MG63 (cell line): ENCODE measurements at places on chromosomes 6 and 20. TPM values are rescaled to one million over a fixed set of nuclear protein-coding genes. Genes with fewer than 3 reads are reported as not detected.

Gene DDX27
- 67.0 and 84.4 TPM in 2 replicates for total RNA-seq

Gene RWDD2A
- total RNA-seq: 1.6 and 1.7 TPM in 2 replicates

Gene RFX6
- not detected in 2 replicates for total RNA-seq

Gene MUCL3
- total RNA-seq: not detected in 2 replicates

Gene HS3ST5
- not detected in 2 replicates for total RNA-seq

- no peak for DNase-seq
Measured at GRCh38 chr20:59940956-59941294, 736 bp downstream of the FAM217B start.

GRCh38 chr6:160477901-160478300 is 129.7 kb downstream of the SLC22A3 start:
- no peak for DNase-seq

DNA sequence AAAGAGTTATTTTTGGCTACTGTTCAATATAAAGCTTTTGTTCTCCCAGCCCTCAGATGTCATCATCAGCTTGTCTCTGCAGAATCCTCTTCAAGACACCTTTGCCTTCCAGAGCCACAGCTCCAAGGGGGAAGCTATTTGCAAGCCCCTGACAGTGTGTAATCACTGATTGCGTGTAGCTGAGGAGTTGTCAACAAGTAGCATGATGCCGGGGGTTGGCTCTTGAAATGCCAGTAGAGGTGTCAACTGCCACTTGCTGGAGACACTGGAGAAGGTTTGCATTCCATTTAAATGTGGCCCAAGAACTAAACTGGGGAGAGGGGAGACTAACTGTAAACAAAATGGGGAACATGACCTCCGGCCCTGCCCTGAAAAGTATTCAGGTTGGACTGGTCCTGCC is 44.3 kb upstream of the PDYN start:
- no peak for DNase-seq

GRCh38 chr6:138107752-138108592 is 753 bp upstream of the PERP start:
- no peak for DNase-seq

- no peak for DNase-seq
Measured at GRCh38 chr6:41724586-41725501, 10.6 kb downstream of the TFEB start.

DNA sequence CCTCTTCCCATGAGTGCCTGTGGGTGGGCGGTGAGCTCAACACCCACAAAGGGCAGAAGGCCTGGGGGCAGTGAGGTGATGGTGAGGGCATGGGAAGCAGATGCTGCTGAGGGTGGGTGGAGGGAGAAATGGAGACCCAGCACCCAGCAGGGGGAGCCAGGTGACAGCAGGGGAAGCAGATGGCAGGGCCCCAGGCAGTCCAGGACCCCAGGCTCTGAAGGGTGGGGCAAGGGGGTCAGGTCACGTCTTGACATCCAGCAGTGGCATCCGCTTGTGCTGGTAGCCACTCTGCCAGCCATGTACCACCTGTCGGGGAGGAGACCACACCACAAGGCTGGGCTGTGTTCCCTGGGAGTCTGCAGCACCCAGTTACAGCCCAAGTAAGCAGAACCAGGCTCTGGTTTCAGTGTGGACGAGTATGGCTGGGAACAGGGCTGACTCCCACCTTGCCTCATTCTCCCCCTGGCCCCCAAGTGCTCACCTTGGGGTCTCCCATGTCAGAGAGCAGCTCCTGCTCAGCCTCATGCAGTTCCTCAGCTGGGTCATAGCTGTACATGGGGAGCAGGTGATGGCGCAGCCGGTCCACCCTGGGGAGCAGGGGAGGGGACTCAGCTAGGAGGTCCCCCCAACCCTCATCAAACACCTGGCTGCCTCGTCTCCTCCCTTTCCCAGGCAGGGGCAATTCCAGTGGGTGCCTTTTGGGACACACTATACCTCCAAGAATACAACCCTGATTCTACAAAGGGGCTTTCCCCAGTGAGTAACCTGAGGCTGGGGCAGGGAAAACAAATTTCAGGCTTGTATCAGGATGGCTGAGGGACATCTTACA is 2.0 kb downstream of the SMIM29 start:
- peak; percentile 41 for DNase-seq

GRCh38 chr6:35062676-35063574 is 78.2 kb downstream of the TCP11 start:
- DNase-seq: no peak

- no peak for DNase-seq
Measured at GRCh38 chr20:47359530-47360296, 3.2 kb upstream of the ZMYND8 start.

DNA sequence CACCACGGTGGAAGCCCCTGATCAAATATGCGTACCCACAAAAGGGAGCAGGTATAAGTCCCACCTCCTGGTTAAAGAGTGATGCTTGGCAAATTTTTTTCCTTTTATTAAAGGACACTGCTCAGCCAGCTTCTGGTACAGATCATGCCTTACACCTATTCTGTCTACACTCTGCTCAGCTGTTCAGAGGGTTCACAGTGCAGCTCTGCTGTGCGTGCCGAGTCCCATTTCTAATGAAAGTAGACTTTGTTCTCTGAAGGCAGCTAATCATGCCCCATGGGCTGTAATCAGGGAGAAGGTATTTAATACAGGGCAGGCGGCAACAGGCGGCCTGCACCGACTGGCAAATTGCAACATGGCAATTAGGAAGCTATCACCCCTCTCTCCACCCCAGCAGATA is 16.3 kb downstream of the LRRC73 start:
- DNase-seq: no peak

GRCh38 chr6:120894077-120894476 is 440.2 kb downstream of the TBC1D32 start:
- no peak for DNase-seq

GRCh38 chr20:37781626-37782025 is 87.8 kb downstream of the CTNNBL1 start:
- DNase-seq: no peak
